AG10803 (cell line): ENCODE measurements at places on chromosomes 1 and 21.
A peak's percentile ranks its signal among the peaks of the same experiment; 100 is the strongest.

DNA sequence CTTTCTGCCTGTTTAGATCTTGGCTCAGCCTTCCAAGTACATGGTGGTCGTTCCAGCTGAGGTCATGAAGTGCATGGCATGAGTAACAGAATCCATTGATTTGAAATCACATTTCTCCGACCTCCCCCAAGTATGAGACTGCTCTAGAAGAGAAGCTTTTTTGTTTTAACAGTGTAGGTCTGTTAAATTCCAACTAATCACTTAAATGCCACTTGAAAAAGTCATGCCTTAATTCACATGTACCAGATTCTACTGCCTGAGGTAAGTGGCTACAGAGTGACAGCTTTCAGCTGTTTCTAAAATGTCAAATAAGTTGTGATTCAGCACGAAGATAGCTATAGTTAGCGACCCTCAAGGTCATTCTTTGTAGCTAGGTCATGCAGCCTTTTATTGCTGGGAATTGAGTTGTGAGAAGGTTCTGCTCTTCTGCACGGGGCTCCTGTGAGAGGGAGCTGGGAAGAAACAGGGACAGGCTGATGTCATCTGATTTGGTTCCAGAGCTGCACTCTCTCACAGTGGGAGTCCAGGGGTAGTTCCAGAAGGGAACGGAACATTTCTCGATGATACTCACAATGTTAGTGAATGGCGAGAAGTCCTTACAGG, 112.7 kb downstream of the VPS13D start:
- no peak for DNase-seq

GRCh38 chr1:154466921-154467417, 35.0 kb upstream of the TDRD10 start:
- DNase-seq = peak; percentile 26

DNA sequence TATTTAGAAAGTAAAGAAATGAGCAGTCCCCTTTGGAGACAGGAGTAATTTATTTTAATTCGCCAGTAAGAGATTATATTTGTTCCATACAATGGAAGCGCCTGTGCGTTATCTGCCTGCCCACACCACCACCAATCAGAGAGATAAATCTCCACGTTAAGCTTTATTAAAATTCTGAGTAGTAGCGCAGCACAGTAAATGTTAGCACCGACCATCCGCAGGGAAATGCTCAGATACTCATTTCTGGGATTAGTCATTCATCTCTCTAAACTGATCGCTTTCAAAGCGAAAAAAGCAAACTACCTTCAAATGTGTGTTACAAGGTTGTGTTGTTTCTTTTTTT, 1.2 kb downstream of the ETS2 start:
- DNase-seq = no peak

DNA sequence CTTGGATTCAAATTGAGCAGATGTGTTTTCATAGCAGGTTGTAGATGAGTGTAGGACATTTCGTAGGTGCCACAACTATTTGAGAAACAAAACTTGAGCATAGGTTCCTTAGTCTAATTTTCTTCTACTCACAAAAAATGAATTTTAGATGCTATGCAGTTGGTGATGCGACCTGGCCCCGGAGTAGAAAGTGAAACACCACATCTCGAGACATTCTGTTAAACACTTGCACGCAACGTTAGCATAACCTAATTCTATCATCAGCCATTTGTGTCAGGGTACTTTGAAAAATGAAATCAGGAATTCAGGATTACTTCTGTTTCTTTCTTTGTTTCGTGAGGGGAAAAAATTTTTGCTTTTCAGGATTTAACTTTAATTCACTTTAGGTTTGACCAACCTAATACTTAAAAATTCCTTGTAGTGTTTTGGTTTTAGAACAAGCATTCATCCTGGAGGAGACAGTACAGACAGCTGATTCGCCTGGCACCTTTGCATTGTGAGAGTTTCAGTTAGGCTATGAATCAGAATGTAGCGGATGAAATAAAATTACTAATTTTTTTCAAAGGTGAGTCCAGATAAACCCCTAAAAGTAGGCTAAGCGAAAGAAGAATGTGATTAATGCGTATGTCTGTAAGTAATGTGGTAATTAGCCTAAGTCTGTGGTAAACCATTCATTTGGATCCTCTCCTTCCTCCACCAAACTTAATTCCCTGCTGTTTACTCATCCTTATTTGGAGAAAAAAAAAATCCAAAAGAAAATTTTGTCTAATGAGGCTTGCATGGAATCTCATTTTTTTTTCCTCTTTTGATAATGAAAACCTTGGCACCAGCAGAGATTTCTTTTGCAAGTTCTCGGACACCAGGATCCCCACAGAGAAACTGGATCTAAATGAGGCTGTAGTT, 44.9 kb downstream of the MAP3K21 start:
- no peak for DNase-seq

DNA sequence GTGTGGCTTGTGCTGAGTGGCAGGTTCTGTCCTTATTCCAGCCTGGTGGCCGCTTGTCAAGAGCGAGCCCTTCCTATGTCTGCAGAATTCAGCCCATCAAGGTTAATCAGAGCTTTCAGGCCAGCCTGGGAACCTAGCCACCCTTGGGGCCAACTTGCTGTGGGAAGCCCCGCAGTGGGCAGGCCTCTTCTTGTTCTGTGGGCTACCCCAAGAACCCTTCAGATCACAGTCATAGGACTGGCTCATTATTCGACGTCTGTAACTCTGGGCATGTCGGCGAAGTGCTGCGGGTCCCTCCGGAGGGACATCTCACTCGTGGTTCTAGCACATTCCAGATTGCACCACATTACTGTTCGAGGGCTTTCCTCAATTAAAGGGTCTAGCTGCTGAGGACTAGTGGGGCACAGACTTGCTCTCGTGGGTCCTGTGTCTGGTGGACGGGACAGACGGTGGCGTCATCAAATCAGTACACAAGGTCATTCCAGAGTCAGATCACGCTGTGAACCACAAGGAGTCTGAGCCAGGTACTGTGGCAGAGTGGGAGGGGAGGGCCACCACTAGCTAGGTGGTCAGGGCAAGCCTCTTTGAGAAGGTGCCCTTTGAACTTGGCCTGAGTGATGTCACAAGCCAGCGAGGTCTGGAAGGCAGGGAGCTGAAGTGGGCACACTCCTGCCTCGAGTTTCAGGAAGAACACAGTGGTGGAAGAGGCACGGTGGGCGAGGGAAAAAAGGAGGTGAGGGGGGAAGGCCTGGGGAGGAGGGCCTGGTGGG, 20.3 kb upstream of the TNFRSF1B start:
- no peak for DNase-seq

DNA sequence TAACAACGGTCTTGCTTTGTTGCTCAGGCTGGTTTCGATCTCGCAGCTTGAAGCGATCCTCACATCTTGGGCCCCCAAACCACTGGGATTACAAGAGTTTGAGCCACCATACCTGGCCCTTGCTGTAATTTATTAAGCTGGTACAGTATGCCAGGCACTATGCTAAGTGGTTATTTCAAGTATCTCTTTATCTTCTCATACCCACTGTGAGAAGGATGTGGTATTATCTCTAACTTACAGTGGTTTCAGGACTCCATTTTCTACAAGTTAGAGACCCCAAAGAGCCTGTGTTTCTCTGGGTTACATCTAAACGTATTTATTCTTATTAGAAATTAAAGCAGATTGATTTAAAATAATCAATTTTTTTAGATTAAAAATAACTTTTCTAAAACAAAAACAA, 8.1 kb upstream of the ST3GAL3 start:
- no peak for DNase-seq

- peak; percentile 48 for DNase-seq
Observed at GRCh38 chr1:229224308-229224707, 46.6 kb upstream of the RAB4A start.

- DNase-seq = no peak
Observed at GRCh38 chr21:30563072-30563471, 2.0 kb upstream of the KRTAP19-7 start.

DNA sequence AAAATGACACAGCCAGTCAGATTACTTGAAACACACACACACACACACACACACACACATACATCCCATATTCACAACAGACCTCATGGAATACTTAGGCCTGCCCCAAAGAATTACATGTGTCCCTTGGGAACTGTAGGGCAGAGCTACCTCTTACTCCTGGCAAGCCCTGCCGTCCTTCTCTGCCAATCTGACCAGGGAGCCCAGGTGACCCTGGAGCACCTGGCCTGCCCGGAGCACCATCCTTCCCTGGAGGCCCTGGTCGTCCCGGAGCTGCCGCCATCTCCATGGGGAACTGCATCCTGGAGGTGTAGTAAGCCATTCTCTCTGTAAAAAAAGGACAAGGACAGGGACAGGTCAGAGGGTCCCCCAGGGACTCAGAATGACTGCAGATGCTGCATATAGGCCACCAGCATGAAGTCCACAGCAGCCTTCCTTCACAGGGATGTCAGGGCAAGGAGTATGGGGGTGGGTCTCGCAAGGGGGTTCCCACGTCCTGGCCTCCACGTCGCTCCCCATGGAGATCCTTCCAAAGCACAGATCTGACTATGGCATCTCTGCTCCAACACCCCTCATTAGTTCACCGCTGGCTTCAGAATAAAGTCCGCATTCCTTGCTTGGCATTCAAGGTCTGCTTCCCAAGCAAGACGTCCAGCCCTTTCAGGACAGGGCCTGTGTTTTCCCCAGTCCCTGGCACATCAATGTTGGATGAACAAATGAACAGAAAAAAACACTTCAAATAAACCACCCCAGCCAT, 9.2 kb upstream of the PEF1 start:
- no peak for DNase-seq

- DNase-seq = peak; percentile 44
Observed at GRCh38 chr1:220189750-220190347, 82.4 kb downstream of the RAB3GAP2 start.

DNA sequence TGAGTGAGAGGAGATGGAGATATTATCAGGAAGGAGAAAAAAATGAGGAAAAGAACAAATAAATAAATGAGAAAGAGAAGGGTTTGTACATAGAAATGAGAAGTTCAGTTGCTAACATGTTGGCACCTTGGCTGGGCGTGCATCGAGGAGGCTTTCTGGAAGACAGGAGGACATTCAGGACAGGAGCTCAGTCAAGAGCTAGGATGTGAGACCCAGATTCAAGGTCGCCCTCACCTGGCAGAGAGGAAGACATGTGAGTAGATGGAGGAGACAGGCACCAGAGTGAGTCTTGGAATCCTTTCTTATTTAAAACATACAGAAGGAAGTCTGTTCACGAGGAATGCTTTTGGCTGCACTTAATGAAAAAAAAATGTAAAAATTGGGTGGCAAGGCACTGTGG, 640.9 kb downstream of the NPHP4 start:
- DNase-seq = no peak

DNA sequence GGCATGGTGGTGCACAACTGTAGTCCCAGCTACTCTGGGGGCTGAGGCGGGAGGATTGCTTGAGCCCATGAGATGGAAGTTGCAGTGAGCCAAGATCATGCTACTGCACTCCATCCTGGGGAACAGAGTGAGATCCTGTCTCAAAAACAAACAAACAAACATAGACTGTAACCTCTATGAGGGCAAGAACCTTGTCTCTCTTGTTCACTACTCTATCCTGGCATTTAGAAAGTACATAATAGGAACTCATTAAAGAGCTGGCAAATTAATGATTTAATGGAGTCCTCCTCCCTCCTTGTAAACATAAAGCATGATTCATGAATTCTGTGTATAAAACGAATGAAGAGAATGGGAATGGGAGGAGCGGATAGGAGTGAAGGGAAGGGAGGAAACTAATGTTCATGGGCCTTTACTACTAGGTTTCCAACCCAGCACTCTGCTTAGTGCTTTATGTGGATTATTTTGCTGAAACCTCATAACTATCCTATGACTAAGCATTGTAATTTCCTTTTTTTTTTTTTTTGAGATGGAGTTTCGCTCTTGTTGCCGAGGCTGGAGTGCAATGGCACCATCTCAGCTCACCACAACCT, 8.6 kb downstream of the LMOD1 start:
- DNase-seq = peak; percentile 73

DNA sequence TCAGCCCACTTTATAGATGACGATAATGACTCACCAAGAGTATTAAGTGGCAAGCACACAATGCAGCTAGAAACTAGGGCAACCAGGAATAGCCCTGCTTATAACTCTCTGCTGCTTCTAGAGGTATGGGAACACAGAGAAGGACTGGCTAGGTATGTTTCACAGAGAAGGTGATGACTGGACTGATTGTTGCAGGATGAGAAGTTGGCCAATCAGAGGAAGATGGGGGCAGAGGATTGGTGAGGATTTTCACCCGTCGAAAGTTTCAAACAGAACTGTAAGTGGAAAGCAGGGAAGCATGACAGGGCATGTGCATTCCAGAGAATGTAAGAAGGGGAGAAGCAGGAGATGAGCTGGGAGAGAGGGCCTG, 222.4 kb upstream of the JUN start:
- DNase-seq = no peak

DNA sequence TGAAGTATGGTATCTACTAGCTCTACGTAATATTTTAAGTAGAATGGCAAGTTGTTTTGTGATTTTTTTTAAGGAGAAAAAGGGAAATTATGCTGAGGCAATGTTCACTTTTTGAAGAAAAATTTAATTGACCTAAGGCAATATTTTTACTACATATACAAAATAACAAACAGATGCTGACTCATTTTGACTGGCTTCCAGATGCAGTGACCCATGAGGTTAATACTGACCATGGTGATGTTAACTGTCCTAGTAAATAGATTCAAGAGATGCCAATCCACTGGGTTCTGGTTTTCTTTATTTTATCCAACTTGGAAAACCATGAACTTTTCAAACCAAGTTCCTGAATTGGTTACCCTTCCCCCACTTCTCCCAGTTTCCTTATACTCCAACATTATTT, 154.9 kb downstream of the CRB1 start:
- peak; percentile 6 for DNase-seq

- no peak for DNase-seq
Observed at GRCh38 chr21:32567626-32568025, 17.7 kb downstream of the TCP10L start.

DNA sequence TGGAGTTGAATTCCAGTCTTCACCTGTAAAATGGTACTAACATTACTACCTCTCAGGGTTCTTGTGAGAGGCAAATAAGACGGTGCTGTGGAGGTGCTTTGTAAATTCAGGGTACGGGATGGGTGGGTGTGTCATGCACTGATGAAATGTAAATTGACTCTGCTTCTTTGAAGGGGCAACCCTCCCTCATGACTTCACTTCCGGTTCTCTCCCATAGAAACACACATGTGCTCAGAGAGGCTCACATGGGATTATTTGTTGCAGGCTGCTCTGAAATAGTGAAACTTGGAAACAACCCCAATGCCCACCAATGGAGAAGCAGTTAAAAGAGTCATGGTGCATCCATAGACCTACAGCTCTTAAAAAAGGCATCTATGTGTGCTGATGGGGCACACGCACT, 44.9 kb upstream of the SCMH1 start:
- no peak for DNase-seq

- no peak for DNase-seq
Observed at GRCh38 chr1:96095849-96096612, 625.6 kb upstream of the PTBP2 start.

DNA sequence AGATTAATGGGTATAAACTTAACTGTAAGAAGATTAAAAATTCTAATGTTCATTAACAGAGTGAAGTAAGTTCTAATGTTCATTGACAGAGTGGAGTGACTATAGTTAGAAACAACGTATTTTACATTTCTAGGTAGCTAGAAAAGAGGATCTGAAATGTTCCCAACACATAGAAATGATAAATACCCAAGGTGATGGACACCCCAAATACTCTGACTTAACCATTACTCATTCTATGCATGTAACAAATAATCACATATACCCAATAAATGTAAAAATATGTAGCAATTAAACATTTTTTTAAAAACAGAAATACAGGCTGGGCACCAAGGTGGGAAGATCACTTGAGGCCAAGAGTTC, 62.1 kb downstream of the ABL2 start:
- DNase-seq = no peak
